Thymus (tissue), 14 donors: ENCODE measurements at places on chromosomes 2 and 18. TPM values are rescaled to one million over a fixed set of nuclear protein-coding genes. Genes with fewer than 3 reads are reported as not detected.
A peak's percentile ranks its signal among the peaks of the same experiment; 100 is the strongest.

DSG1 gene
- 0.61 TPM for total RNA-seq

LYPD6B gene
- total RNA-seq, result 0.24 TPM

VWC2L gene
- total RNA-seq, result not detected

YWHAQ gene
- total RNA-seq, result 117 TPM

MLPH gene
- total RNA-seq, result 0.24 TPM

ASIC4 gene
- total RNA-seq, result 0.05 TPM

USP37 gene
- total RNA-seq, result 11.7 TPM

PLEKHM3 gene
- 8.8 TPM for total RNA-seq

WNT10A gene
- total RNA-seq, result 1.1 TPM

SUMO1 gene
- total RNA-seq, result 144 TPM

DNA sequence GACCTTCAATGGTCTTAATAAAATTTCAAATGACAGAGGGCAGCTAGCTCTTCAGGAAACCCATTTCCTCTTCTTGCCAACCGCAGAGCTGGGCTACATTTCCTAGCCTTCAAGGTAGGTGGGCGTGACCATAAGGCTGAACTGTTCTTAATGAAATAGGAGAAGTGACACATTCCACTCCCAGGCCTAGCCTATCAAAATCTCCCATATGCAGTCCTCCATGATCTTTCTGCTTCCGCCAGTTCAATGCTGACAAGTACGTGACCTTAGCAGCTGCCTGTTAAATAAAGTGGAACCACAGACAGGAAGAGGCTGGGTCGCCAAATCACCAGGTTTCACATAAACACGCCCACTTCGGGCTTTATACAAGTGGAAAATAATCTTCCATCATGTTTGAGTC, 13.2 kb downstream of the SERPINE2 start:
- no peaks in the 10 kb centered on the region for H3K27me3 ChIP-seq
- DNase-seq, result no peak
- H3K27ac ChIP-seq, result peak overlapping the region; percentile 36
- no peaks in the 10 kb centered on the region for H3K36me3 ChIP-seq

DNA sequence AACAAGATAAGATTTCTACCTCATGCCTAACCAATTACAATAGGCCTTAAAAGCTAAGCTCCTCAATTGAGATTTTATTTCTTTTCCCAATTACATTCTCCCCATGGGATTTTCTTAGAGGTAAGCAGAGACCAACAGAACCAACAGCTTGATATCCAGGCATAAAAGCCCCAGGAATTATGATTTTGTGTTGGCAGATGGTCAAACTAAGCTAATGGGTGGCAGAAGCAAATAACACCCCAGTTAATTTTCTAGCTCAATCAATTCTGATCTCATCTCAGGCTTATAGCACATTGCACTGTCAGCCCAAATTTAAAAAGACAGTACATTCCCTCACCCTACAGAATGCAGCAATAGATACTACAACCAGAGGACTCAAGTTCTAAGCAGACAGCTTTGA, 156.4 kb downstream of the NRXN1 start:
- H3K4me3 ChIP-seq, result no peak overlapping the region
- no peaks in the 10 kb centered on the region for H3K36me3 ChIP-seq
- no peaks in the 10 kb centered on the region for H3K27me3 ChIP-seq
- no peak for DNase-seq

- H3K4me1 ChIP-seq, result peaks cover 3% of the 10 kb centered on the region
- no peak overlapping the region for H3K4me3 ChIP-seq
- no peak overlapping the region for H3K27ac ChIP-seq
- no peaks in the 10 kb centered on the region for H3K27me3 ChIP-seq
Observed at GRCh38 chr2:159225025-159226016, 61.2 kb downstream of the WDSUB1 start.

DNA sequence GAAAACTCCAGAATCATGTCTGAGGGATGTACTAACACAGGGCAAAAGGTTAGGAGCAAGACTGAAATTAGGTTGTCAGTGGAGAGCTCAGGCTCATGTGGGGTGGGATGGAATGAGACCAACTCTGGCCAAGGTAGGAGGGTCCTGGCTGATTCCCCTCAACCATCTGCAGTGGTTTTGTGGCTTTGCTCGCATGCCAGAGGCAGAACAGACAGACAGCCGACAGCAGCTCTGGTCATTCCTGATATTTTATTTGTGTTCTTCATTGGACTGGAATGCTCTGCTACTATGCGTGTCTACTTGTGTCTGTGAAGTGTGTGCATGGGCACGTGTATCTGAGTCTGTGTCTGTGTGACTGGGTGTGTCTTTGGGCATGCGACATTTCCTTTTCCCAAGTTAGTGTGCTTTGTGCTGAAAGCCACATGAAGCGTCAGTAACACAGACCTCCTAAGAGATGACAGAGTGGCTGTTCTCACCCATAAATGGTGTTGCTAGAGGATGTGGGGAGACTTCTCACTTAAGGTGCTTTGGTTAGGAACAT, 239.5 kb downstream of the CNTNAP5 start:
- no peaks in the 10 kb centered on the region for H3K27me3 ChIP-seq
- no peaks in the 10 kb centered on the region for H3K36me3 ChIP-seq
- no peak overlapping the region for H3K4me3 ChIP-seq
- no peaks in the 10 kb centered on the region for H3K4me1 ChIP-seq
- no peak for DNase-seq

DNA sequence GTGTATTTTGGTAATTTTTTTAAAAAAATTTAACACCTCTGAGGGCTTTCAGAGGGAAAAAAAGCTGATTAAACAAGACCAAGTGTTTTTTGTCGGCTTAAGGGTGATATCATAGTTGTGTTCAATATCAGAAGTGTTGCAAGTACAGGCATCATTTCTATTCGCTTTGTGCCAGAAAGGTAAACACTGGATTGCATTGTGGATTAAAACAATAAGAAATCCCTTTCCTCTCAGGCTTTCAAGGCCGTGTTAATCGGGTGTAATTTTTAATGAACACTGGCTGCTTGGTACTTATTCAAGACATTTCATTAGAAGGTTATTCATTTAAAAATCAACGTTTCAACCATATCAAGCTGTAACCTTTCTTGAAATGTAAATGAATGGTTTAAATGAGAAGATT, 18.3 kb downstream of the FIGN start:
- H3K4me3 ChIP-seq, result no peak overlapping the region
- no peaks in the 10 kb centered on the region for H3K36me3 ChIP-seq
- no peak for DNase-seq
- no peak overlapping the region for H3K27ac ChIP-seq
- H3K4me1 ChIP-seq, result no peaks in the 10 kb centered on the region
- H3K27me3 ChIP-seq, result no peaks in the 10 kb centered on the region

GRCh38 chr2:51981783-51982182, 949.9 kb upstream of the NRXN1 start:
- H3K4me3 ChIP-seq, result no peak overlapping the region
- H3K27ac ChIP-seq, result no peak overlapping the region
- H3K27me3 ChIP-seq, result no peaks in the 10 kb centered on the region

- no peak overlapping the region for H3K27ac ChIP-seq
- H3K36me3 ChIP-seq, result no peaks in the 10 kb centered on the region
- H3K4me3 ChIP-seq, result no peak overlapping the region
- no peaks in the 10 kb centered on the region for H3K27me3 ChIP-seq
- no peak for DNase-seq
- H3K4me1 ChIP-seq, result no peaks in the 10 kb centered on the region
Observed at GRCh38 chr2:17573085-17573803, 32.7 kb downstream of the VSNL1 start.

GRCh38 chr2:161650116-161651015, 26.1 kb downstream of the SLC4A10 start:
- no peaks in the 10 kb centered on the region for H3K36me3 ChIP-seq
- H3K4me1 ChIP-seq, result no peaks in the 10 kb centered on the region
- no peaks in the 10 kb centered on the region for H3K27me3 ChIP-seq
- no peak overlapping the region for H3K4me3 ChIP-seq
- DNase-seq, result no peak

DNA sequence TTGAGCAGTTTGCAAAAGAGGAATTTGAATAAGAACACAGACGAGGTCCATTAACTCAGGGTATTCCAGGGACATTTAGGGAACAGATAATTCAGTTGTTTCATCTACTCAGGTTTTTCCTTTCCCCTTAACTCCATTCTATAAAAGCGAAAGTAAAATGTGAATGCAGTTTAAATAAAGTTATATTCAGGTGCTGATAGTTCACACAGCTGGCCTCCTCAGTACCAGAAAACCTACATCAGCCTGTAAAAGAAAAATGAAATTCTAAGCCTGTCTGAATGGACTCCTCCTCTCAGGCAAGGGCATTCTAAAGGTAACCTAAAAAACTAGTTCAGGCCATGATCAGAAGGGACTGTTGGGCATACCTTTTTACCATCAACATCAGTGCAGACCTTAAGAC, 873.8 kb downstream of the SUCLG1 start:
- no peak for DNase-seq
- no peak overlapping the region for H3K4me3 ChIP-seq
- H3K27me3 ChIP-seq, result no peaks in the 10 kb centered on the region

DNA sequence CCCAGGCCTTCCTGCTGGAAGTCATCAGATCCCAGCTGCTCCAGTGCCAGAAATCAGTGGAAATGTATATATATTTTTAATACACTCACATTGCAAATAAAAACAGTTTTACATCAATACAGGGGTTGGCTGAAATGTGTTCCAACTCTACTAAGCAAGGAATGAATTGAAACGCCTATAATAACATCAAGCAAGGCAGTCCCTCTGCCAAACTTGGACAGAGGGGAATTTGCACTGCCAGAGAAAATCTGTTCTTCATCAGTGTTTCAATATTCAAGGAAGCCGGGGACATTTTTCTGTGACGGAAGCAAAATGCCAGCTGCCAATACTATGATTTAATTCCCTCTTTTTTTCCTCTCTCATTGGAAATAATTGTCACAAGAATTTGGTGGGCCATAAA, 335.3 kb downstream of the TNS1 start:
- no peaks in the 10 kb centered on the region for H3K27me3 ChIP-seq
- no peak for DNase-seq
- no peaks in the 10 kb centered on the region for H3K36me3 ChIP-seq
- no peak overlapping the region for H3K27ac ChIP-seq
- H3K4me1 ChIP-seq, result no peaks in the 10 kb centered on the region
- H3K4me3 ChIP-seq, result no peak overlapping the region

GRCh38 chr2:228628682-228629081, 447.2 kb upstream of the SPHKAP start:
- no peaks in the 10 kb centered on the region for H3K4me1 ChIP-seq
- no peak for DNase-seq
- no peak overlapping the region for H3K27ac ChIP-seq
- H3K27me3 ChIP-seq, result no peaks in the 10 kb centered on the region
- no peaks in the 10 kb centered on the region for H3K36me3 ChIP-seq
- H3K4me3 ChIP-seq, result no peak overlapping the region

DNA sequence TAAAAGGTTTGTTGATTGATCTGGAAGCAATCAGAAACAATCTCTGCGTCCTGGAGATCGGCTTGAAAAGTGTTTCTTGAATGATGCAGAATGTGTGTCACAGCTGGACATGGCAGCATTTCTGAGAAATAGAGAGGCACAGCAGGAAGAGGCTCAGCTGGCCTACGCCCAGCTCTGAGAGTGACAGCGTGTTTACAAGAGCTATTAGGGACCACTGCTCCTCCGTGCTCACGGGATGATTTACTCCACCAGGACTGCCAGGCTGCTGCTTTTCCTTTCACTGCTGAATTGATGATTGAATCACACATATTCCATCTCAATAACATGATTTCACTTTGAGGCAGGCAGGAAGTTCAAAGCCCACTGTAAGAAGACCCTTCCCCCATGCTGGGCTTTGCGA, 62.8 kb downstream of the GALNT14 start:
- DNase-seq, result no peak
- no peak overlapping the region for H3K4me3 ChIP-seq
- H3K4me1 ChIP-seq, result no peaks in the 10 kb centered on the region
- H3K27ac ChIP-seq, result no peak overlapping the region
- H3K36me3 ChIP-seq, result no peaks in the 10 kb centered on the region
- no peaks in the 10 kb centered on the region for H3K27me3 ChIP-seq
